ENCODE measurements at places on chromosomes 11 and 22.

DNA sequence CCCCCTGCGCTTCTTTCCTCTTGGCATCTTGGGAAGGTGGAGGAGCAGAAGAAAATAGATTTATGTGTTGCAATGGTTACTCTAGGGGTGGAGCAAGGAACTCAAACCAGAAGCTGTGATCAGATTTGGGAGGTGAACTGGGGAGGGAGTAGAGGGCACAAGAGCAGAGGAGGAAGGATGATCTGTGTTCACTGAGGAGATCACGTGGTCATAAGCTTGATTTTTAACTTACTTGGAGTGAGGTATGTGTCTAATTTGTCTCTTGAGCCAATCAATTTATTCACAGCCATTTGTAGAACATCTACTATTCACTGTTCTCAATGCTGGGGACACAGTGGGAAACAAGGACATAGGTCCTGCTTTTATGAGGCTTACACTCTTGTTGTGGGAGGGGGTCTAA, 24.8 kb upstream of the CD82 start:
- no peak for DNase-seq

DNA sequence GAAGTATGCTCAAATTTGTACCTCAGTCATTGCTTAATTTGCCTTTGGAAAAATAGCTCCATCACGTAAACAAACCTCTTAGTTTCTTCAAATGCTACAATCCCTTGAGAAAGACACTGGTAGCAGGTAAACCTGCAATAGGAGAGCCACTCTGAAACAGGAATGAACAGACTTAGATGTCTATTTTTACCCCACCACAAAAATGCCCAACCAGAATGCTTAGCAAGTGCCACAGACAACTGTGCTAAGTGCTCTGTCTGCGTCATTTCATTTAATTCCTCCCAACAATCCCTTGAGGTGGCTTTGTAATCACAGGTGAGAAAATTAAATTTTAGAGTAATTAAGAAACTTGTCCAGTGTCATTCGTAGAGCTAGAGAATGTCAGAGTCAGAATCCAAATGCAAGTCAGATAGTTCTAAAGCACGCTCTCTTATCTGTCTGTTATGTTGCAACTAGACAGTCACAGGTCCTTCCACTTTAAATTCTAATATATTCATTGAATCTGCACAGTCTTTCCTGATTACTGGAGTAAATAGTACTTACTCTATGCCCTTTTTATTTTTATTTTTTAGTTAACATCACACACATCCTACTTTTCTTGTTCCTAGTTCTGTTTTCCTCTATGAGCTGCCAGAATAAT, 89.0 kb upstream of the GRIA4 start:
- DNase-seq: no peak

DNA sequence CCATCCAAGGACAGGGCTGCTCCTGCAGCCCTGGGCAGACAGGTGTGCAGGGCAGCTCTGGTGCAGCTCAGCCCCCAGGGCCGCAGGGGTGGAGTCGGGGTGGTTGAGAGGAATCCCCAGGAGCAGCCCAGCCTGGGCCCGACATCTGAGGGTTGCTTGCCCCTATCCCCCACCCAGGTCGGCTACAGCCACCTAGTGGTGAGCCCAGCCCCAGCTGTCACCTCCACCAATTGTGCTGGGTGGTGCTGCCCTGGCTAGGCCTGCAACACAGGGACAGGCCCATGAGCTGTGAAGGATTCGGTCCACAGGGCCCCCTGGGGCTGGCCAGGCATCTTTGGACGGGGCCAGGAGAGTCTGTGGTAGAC, 29.6 kb downstream of the RTN4R start:
- DNase-seq: no peak

DNA sequence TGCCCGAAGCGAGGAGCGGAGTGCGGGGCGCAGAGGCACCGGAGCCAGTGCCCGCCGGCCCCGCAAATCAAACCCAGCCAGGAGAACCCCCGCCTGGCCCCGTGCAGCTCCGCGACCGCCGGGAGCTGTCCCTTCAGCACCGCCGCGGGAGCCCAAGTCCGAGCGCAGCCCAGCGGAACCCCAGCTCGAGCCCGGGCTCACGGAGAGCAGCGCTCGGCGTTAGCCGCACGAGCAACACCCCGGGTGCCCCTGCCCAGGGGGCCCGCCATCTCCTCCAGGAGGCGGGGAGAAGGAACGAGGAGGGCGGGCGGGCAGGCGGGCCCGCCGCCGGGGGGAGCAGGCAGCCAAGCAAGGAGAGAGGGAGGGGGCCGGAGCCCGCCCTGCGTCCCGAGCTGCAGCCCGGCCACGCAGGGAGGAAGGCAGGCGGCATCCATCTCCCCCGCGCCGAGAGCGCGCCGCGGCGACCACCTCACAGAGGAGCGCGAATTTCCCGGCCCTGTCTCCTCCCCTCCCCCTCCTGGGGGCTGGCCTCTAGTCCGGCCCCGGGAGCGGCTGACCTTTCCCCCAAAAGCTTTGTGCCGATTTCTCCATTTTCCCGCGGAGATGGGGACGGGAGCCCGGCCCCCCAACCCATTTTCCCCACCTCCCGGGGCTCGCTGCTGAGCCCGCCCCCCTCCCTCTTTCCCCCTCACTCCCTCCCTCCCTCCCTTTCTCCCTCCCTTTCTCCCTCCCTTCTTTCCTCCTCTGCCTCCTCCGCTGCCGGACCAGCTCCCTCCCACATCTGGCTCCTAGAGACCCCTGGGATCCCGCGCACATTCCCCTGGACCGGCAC, 621 bp downstream of the KCNC1 start:
- DNase-seq: no peak

- peak; percentile 42 for DNase-seq
Observed at GRCh38 chr22:49767355-49768062, 60.2 kb downstream of the BRD1 start.

DNA sequence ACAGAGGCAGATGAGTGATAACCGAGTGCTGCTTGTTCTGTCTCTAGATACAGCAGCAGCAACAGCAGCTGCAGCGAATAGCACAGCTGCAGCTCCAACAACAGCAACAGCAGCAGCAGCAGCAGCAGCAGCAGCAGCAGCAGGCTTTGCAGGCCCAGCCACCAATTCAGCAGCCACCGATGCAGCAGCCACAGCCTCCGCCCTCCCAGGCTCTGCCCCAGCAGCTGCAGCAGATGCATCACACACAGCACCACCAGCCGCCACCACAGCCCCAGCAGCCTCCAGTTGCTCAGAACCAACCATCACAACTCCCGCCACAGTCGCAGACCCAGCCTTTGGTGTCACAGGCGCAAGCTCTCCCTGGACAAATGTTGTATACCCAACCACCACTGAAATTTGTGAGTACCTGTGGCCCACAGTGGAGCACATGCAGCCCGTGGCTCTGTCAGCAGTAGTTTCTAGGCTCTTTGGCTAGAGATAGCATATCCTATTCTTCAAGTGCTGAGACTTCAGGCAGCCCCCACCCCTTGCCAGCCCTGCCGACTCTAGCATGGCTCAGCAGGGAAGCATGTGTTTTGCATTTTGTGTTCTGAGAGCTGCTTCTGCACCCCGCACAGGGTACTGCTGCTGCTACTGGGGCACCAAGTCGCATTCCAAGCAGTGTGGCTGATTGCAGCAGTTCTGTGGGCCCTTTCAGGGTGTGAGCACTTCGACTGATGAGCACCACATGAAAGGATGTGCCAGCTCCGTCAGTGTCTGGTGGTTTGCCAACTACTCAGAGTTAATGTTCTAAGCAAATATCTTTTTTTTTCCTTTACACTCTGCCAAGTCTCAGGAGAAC, 59.2 kb downstream of the MED15 start:
- no peak for DNase-seq
